ENCODE measurements at places on chromosomes 12 and 14.

- no peak for DNase-seq
These were observed 16.4 kb upstream of the NCOR2 start for GRCh38 chr12:124583854-124584253.

- no peak for DNase-seq
These were observed 19.0 kb upstream of the NUDT14 start for GRCh38 chr14:105200074-105200473.

DNA sequence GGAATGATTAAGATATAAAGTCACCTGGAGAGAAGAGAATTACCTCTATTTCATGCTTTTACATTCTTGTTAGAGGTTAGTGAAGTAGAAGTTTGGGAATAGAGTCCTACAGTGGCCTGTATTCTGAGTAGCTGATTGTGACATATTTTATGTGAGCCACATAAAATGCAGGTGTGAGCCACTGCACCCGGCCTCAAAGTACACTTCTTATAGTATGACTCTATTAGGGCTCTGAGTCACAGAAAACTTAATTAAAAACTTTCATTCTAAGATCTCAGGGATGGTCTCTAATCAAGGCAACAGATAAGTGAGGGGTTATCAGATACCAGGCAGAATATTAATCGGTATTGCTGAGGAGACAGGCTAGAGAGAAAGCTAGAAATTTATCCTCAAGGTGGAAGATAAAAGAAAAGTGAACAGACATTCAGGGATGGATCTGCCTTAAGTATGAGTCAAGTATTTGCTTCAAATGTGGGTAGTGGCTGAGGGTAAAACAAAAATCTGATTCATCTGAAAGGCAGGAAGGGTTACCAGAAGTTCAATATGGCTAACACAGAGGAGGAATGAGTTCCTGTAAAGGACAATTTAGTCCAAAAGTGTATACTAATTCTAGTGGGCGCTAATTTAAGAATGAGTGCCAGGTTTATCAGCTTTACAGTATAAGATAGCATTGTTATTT is 5.5 kb upstream of the G2E3 start:
- no peak for DNase-seq

GRCh38 chr14:26966908-26967307 is 369.1 kb upstream of the NOVA1 start:
- no peak for DNase-seq

Data from NCI-H1436 treated with DMSO at 0.1 percent for 48 hours (cell line).